ENCODE measurements at places on chromosomes 1 and 21.

GRCh38 chr21:38173276-38174035 lies 83.3 kb upstream of the KCNJ15 start:
- no peak for DNase-seq

GRCh38 chr1:222123111-222123510 lies 381.2 kb upstream of the DUSP10 start:
- no peak for DNase-seq

DNA sequence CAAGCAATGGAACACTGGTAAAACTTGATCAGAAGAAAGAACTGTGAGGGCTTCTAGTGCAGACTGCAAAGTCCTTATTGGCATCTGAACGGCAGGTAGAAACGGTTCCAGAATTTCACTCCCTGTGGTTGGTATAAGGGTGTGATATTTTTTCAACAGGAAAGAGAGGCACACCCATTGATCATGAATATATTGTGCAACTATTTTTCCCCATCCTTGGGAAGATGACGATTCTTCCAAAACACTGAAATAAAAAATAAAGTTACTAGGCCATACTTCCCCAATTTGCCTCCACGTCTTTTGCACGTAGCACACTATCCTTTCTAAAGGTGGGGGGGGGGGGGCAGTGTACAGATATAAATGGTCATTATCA lies 49.6 kb downstream of the TARBP1 start:
- no peak for DNase-seq

GRCh38 chr21:42218836-42219605 lies at the start of gene ABCG1:
TSS of gene ABCG1 (plus strand) at chr21:42219140. CDS start at chr21:42219263, 123 bp downstream.
- DNase-seq = no peak

DNA sequence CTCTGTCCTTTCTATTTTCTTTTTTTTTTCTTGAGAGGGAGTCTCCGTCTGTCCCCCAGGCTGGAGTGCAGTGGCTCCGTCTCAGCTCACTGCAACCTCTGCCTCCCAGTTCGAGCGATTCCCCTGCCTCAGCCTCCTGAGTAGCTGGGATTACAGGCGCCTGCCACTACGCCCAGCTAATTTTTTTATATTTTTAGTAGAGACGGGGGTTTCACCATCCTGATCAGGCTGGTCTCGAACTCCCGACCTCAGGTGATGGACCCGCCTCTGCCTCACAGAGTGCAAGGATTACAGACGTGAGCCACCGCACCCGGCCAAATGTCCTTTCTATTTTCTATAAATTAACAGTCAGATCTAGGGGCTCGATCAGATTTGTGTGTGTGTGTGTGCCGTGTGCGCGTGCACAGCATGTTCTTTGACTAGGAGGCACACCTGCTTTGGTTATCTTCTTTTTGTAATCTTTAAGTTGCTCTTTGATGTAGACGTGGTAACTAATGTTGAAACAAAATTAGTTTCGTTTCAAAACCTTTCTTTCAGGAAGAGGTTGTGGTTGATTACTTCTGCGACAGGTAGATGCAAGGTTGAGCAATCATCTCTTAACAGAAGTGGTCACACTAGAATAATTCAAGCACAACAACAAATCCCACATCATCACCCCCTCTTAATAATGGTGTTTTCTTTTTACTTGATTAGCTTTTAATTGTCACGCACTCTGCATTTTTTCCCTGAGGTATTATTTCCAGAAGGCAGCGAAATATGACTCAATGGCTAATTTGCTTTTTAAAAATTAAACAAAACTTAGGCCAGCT lies 779 bp upstream of the DEGS1 start:
- DNase-seq = no peak

- DNase-seq = no peak
Observed at GRCh38 chr1:74107394-74107793, 90.6 kb downstream of the LRRIQ3 start.

GRCh38 chr1:60751306-60751705 lies 331.1 kb upstream of the NFIA start:
- no peak for DNase-seq

- no peak for DNase-seq
Observed at GRCh38 chr1:230381049-230381467, 45.1 kb downstream of the PGBD5 start.

GRCh38 chr1:234408757-234409156 lies 35.5 kb downstream of the COA6 start:
- no peak for DNase-seq

DNA sequence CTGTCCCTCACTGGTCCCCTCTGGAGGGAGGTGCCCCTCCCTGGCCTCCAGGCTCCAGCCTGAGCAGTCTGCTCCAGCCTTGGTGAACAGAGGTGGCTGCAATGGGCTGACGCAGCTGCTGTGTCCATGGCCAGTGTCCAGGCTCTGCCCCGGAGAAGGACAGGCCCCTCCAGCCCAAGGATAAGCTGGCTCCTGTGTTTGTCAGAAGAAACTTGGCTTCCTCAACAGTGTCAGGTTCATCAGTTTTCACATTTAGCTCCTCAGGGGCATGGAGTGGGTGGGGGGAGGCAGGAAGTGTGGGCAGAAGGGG lies 402.8 kb downstream of the MATN1 start:
- no peak for DNase-seq

GRCh38 chr1:24609949-24610517 lies 33.1 kb upstream of the SRRM1 start:
- no peak for DNase-seq

DNA sequence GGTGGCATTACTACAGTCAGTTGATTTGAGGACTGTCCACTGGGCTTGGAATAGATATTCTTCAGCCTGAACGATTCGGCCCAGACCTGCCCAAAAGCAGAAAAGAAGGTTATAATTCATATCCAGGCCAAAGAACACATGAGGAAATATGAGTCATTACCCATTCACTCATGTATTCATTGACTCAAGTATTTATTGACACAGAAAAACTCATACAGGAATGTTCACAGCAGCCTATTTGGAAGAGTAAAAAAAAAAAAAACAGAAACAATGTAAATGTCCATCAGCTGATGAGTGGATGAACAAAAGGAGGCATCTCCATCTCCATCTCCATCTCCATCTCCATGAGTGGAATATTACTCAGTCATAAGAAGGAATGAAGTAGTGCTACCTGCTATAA lies 15.9 kb downstream of the ZMYND12 start:
- peak; percentile 85 for DNase-seq

DNA sequence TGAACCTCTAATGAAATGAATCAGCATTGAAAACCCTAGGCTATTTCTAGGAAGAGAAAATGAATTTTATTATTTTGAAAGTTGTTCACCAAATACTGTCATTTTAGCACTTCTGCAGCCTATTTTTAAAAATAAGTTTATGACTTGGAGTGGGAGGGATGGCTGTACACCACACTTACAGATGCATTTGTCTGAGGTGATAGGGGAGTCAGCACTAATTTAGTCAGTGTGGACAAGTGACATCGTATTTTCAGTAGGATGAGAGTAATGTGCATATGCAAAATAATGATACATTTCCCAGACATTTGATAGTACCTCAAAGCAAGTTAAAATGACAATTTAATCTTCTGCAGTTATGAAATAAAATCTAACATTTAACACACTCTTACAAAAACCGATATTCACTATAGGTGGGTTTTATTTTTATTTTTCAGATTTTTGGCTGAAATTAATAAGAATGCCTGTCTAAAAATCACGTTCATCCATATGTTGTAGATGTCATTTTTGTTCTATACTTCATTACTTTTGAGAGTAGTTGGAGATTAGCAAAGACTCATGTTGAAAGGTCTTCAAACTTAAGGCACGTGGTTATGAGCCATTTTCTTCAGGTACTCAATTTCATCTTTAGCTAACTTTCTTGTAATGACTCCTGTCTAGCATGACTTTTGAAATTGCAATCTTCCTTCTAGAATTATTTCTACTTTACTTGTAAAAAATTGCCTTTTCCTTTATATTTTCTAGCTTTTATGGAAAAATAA lies 186.7 kb downstream of the NCAM2 start:
- DNase-seq = no peak

- DNase-seq = peak; percentile 36
Observed at GRCh38 chr1:223298701-223299100, 65.3 kb downstream of the SUSD4 start.

DNA sequence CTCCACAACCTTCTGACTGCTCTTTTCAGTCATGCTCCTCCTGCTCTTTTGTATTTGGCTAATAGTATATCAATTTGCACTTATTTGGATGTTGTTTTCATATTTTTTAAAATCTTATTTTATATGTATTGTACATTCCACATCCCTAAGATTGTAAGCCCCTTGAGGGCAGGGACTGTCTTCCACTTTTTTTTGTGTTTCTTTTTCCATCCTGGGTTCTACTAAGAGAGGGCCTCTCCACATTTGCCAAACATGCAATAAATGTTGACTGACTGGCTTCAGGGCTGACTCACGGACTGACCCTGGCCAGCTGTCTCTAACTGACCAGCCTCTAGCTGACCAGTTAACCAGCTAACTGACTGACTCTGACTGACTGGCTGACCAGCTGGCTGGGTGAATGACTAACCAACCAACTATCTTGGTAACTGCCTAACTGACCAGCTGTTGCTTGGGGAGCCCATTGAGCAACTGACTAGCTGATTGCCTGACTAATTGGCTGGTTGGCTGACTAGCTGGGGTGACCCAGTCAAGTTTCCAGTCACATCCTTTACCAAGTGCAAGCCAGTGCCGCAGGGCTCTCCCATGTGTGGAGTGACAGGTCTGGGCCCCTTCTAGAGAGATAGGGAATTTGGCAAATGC lies 16.1 kb downstream of the CSF1 start:
- DNase-seq = peak; percentile 69

GRCh38 chr1:89739013-89739843 lies 81.6 kb upstream of the LRRC8D start:
- DNase-seq = peak; percentile 67

GRCh38 chr1:81453971-81454370 lies 346.8 kb upstream of the ADGRL2 start:
- DNase-seq = no peak

DNA sequence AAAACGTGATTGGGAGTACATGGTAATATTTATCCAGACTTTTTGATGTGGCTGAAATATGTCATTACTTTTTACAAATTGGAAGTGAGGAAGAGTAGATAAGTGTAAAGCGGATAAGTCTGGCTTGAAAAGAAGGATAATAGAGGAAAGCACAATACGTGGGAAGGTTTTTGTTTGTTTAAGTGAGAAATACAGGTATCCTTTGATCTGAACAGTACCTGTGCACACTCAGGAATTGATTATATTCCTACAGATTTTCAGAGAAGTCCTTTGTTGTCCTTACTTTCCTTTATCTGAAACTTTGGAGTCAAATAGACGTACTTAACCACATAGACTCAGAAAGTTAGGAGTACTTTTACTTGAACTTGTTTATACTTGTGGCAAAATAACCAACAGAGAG lies 20.2 kb downstream of the CCDC18 start:
- DNase-seq = no peak

GRCh38 chr21:35195232-35195631 lies 146.1 kb upstream of the RUNX1 start:
- no peak for DNase-seq

DNA sequence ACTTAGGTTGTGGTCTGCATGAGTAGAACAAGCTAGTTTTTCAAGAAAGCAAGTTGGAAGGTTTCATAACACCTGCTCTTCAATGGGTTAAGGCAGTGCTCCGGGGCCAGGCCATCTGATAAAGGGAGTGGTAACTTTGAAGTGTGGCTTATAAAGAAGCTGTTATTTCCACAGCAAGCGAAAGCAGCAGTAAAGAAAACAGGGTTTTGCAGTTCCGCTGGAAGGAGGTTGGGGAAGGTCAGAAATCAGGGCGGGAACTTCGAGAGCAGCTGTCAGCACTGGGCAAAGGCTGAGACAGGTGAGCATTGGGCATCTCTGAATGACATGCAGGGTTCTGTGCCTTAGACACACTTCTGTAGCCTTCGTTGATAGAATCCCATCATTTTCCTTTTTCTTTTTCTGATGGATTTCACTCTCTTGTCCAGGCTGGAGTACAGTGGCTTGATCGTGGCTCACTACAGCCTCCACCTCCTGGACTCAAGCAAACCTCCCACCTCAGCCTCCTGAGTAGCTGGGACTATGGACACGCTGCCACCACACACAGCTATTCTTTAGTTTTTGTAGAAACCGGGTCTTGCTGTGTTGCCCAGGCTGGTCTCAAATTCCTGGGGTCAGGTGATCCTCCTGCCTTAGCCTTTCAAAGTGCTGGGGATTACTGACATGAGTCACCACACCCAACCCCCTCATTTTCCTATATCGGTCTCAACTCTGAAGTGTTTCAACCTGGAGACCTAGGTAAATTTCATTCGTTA lies 20.5 kb downstream of the TMEM51 start:
- DNase-seq = no peak

DNA sequence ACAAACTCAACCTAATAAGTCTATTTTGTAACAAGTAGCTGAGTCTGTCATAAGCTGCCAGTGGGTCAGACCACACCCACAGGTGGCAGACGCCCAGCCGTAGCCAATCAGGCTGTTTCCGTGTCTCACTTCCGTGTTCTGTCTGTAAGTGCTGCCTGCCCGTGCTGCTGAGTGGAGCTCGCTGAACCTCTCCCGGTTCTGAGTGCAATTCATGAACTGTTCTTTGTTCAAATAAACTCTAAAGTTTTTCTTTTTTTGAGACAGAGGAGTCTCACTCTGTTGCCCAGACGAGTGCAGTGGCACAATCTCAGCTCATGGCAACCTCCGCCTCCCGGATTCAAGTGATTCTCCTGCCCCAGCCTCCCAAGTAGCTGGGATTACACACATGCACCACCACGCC lies 25.1 kb downstream of the POFUT2 start:
- DNase-seq = no peak

- no peak for DNase-seq
Observed at GRCh38 chr1:203317429-203318228, 12.3 kb downstream of the BTG2 start.

GRCh38 chr1:16975838-16976237 lies 4.6 kb downstream of the MFAP2 start:
- no peak for DNase-seq

Measured in astrocyte (in vitro differentiated cells and primary cell).